ENCODE measurements at places on chromosomes 6 and 20. TPM values are rescaled to one million over a fixed set of nuclear protein-coding genes. Genes with fewer than 3 reads are reported as not detected.
A peak's percentile ranks its signal among the peaks of the same experiment; 100 is the strongest.

LPA gene
- not detected for total RNA-seq

C20orf144 gene
- not detected for total RNA-seq

GLYATL3 gene
- total RNA-seq, result not detected

LY6G5C gene
- total RNA-seq, result 5.0 TPM

LGSN gene
- total RNA-seq, result 1.5 TPM

SLC12A5 gene
- total RNA-seq, result 0.52 TPM

CRISP2 gene
- 4.0 TPM for total RNA-seq

SLC22A7 gene
- not detected for total RNA-seq

RSPO3 gene
- total RNA-seq, result 5.5 TPM

GRCh38 chr6:42375007-42375635, 76.6 kb downstream of the TRERF1 start:
- peaks cover 4% of the 10 kb centered on the region for H3K4me1 ChIP-seq
- H3K27ac ChIP-seq, result no peak overlapping the region
- DNase-seq, result no peak
- no peaks in the 10 kb centered on the region for H3K36me3 ChIP-seq
- H3K27me3 ChIP-seq, result no peaks in the 10 kb centered on the region
- H3K4me3 ChIP-seq, result no peak overlapping the region

GRCh38 chr6:39452306-39453145, 130.0 kb upstream of the KCNK16 start:
- no peaks in the 10 kb centered on the region for H3K36me3 ChIP-seq
- no peaks in the 10 kb centered on the region for H3K27me3 ChIP-seq
- DNase-seq, result no peak
- no peak overlapping the region for H3K27ac ChIP-seq
- no peak overlapping the region for H3K4me3 ChIP-seq

- no peak overlapping the region for H3K4me3 ChIP-seq
- H3K27me3 ChIP-seq, result no peaks in the 10 kb centered on the region
- H3K36me3 ChIP-seq, result peaks cover 31% of the 10 kb centered on the region
These were observed 11.3 kb downstream of the CPNE1 start for GRCh38 chr20:35653430-35653734.

GRCh38 chr20:32970115-32970972, 33.9 kb downstream of the SUN5 start:
- H3K27ac ChIP-seq, result no peak overlapping the region
- H3K27me3 ChIP-seq, result no peaks in the 10 kb centered on the region
- no peak for DNase-seq

- no peak overlapping the region for H3K4me3 ChIP-seq
- no peak overlapping the region for H3K27ac ChIP-seq
- peak; percentile 23 for DNase-seq
- H3K4me1 ChIP-seq, result no peaks in the 10 kb centered on the region
These were observed 262.3 kb downstream of the ZNF217 start for GRCh38 chr20:53331151-53331973.

DNA sequence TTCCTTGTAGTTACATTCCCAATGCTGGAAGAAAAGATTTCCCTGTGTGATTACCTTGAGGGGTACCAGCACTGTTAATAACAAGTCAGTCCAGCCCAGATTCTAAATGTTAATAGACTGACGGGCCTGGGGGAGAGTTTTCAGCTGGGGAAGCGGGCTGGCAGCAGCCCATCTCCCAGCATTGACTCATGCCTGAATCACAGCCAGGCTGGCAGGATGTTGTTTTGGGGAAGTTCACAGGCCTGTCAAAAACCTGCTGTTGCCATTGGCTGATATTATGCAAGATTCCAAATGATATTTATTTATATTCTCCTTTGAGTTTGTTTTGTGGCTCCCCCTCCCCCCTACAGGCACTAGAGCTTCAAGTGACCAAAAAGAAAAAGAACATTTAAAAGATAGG, 213.9 kb upstream of the CNR1 start:
- no peak for DNase-seq
- no peaks in the 10 kb centered on the region for H3K27me3 ChIP-seq
- H3K36me3 ChIP-seq, result no peaks in the 10 kb centered on the region
- H3K4me1 ChIP-seq, result no peaks in the 10 kb centered on the region
- no peak overlapping the region for H3K4me3 ChIP-seq

DNA sequence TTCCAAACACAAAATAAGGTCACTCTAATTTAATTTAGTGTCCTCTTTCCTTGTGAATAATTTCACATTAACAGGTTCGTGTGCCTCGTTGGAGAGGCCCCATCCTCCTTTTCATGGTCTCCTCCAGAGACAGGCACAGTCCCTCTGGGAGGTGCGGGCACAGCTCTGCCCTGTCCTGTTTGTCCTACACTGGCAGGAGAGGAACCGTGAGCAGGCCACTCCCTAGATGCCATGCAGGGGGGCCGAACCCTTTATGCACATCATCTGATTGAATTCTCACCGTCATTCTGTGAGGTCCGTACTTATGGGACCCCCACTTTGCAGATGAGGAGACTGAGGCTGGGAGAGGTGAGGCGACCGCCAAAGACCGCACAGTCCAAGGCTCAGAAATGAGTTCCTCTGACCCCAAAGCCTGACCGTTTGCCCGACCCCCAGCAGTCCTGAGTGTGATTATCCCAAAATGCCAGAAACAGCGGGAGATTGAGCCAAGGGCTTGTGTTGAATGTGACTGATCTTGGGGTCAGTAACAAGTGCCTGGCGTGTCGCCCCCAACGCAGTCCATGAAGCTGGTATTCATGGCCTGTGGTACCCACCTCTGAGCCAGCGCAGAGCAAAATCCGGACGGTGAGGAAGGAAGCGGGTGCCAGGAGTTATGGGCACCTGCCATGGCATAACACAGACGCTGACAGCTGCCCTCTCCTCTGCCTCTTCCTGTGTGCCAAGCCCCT, 43.5 kb downstream of the PMEPA1 start:
- DNase-seq, result no peak
- H3K27me3 ChIP-seq, result no peaks in the 10 kb centered on the region
- H3K4me3 ChIP-seq, result no peak overlapping the region

DNA sequence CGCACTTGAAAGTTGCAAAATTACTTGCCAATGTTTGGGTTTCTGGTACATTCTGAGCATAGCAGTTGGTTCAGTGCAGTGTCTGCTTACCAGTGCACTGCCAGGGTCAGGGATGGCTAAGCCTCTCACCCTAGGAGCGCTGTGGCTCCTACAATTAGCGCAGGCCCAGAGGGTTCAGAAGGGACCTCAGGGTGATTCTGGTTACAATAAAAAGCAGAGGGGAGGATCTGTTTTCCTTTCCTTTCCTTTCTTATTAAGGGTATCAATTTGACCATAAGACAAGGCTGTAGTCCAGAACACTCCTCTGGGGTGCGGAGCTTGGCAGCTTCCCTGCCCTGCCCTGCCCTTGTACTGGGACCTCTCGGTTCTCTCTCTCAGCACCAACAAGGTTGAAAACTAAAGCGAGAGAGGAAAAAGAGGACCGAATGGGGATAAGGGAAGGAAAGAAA, 2.6 kb downstream of the MAFB start:
- H3K27ac ChIP-seq, result no peak overlapping the region
- H3K4me1 ChIP-seq, result peaks cover 3% of the 10 kb centered on the region
- peak overlapping the region; percentile 32 for H3K4me3 ChIP-seq
- DNase-seq, result no peak
- peaks cover 49% of the 10 kb centered on the region for H3K27me3 ChIP-seq

DNA sequence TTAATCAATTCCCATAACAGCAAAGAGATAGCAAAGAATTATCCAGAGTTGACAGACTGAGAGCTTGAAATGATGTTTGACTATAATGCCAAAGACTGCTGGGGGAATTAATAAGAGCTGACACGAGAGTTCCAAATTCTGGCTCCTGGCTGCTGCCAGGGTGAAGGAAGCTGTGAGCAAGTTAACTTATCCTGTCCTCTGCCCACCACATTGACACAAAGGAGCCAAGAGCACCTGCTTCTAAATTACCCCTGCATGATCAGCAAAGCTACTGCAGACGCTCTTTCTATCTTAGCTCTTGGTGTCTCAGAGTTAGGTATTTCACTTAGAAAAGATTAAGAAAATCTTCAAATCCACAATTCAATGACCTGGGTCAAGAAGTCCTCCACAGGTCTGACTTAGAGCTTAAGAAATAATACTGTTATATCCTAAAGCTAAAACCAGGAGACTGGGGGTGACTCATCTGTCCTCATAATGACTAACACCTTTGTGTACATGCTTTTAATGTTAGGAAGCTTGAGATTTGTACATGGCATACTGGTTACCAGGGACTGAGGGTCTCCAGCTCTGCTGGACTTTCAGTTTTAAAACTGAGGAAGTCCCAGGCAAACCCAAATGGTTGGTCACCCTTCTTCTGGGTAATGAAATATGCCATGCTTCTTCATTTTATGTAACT, 13.2 kb upstream of the FRK start:
- DNase-seq, result no peak
- no peak overlapping the region for H3K27ac ChIP-seq
- peaks cover 6% of the 10 kb centered on the region for H3K4me1 ChIP-seq
- no peak overlapping the region for H3K4me3 ChIP-seq
- H3K36me3 ChIP-seq, result no peaks in the 10 kb centered on the region
- H3K27me3 ChIP-seq, result no peaks in the 10 kb centered on the region

DNA sequence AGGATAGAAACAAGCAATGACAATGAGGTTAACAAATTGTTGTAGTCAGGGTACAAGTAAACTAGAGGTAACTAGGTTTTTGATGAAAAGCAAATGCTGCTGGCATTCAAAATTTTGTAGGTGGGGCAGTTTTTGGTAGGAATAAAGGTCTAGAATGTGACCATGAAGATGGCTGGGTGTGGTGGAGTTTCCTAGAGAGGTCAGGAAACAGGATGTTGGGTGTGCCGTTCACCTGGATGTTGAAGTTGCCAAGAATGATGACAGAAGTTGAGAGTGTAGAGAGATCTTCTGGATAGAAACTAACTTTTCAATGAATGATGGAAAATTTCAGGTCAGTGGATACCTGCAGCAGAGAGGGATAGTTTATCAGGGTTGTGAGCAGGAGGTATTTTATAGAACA, 22.7 kb downstream of the MAPK14 start:
- H3K36me3 ChIP-seq, result peaks cover 5% of the 10 kb centered on the region
- no peaks in the 10 kb centered on the region for H3K27me3 ChIP-seq
- H3K4me3 ChIP-seq, result no peak overlapping the region

DNA sequence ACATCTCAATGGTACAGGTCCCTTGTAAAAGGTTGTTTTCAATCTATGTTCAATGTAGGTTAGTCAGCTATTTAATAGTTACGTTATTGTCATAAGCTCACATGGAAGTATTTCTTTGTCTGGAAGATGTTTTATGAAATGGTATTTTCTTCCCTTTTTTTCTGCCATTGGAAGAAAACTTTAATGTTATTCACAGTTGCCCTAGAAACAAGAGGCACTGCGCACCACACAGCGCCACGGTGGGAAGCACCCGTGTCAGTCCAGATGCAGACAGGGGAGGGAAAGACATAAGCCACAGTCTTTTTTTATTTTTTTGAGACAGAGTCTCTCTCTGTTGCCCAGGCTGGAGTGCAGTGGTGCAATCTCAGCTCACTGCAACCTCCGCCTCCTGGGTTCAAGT, 82.1 kb downstream of the GCNT2 start:
- no peak for DNase-seq
- H3K27ac ChIP-seq, result no peak overlapping the region
- H3K4me3 ChIP-seq, result no peak overlapping the region

DNA sequence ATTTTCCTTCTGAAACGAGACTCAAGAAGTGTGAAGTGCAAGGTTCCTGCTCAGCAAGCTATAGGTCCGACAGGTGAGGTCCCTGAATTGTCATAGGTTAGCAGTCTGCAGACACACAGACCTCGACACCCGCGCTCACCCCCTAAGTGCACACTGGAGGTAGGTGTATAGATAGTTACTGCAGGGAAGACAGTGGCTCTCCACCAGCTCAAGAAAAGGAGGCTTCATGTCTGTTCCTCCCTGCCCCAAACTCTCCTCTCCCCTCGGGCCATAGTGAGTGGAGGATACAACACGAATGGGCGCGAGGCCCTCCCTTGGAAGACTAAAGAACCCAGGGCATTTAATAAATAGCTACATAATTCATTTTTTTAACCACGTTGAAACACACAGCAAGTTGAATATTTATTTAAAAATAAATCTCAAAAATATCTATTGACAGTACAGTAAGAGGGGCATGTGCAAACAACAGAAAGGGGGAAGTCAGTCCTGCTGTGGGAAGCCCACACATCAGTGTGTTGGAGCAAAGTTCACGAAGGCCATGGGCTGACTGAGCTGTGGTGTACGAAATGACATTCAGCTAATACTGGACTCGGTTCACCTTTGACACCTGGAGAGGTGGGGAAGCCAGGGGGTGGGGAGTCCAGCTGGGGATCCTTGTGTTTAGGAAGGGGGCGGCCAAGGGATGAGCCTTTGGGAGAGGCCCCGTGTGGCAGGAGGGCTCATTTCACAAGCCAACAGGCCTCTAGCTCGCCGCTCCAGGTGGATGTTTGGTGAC, 10.7 kb downstream of the SPATA2 start:
- H3K27ac ChIP-seq, result no peak overlapping the region
- H3K4me1 ChIP-seq, result no peaks in the 10 kb centered on the region
- no peaks in the 10 kb centered on the region for H3K27me3 ChIP-seq
- H3K36me3 ChIP-seq, result peaks cover 47% of the 10 kb centered on the region
- no peak for DNase-seq
- H3K4me3 ChIP-seq, result no peak overlapping the region

GRCh38 chr6:11744753-11745152, 33.9 kb downstream of the ADTRP start:
- no peaks in the 10 kb centered on the region for H3K36me3 ChIP-seq
- peak; percentile 47 for DNase-seq
- peaks cover 2% of the 10 kb centered on the region for H3K4me1 ChIP-seq
- no peaks in the 10 kb centered on the region for H3K27me3 ChIP-seq

DNA sequence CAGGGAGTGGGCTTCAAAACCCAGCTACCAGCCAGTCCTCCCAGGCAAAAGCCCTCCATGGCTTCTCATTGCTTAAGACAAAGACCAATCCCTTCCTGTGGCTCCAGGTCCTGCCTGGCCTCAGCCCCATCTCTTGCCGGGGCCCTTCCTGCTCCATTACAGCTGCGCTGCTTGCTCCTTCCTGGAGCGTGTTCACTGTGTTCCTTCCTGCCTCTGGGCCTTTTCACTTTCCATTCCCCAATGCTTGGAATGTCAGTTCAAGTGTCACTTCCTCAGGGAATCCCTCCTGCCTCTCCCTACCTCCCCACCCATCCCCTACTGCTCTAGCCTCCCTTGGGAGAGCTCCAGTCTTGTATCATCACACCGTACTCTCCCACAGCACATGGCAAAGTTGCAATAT, 11.1 kb upstream of the ITPR3 start:
- no peaks in the 10 kb centered on the region for H3K36me3 ChIP-seq
- H3K27me3 ChIP-seq, result no peaks in the 10 kb centered on the region
- no peak overlapping the region for H3K4me3 ChIP-seq
- peak overlapping the region; percentile 58 for H3K27ac ChIP-seq

GRCh38 chr6:129598244-129599187, 111.5 kb downstream of the ARHGAP18 start:
- no peak overlapping the region for H3K4me3 ChIP-seq
- H3K27me3 ChIP-seq, result no peaks in the 10 kb centered on the region
- H3K27ac ChIP-seq, result no peak overlapping the region
- no peaks in the 10 kb centered on the region for H3K36me3 ChIP-seq
- H3K4me1 ChIP-seq, result no peaks in the 10 kb centered on the region

DNA sequence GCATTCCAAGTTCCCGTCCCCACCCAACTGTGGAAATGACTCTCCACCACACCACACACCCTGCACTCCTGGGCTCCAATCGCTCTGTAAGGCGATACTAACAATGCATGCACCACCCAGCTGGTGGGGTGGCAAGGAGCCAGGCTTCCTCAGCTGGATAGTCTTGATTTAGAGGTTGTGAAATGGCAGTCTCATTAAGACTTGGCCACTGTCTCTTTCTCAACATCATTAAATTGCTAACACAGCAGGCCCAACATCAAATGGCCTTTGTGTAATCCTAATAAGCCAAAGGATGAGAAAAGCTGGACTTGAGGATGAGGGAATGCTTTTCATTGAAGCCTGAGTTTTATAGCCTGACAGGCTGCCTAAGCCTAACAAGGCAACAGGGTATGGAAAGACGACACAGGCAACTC, 223.7 kb downstream of the GMDS start:
- no peaks in the 10 kb centered on the region for H3K36me3 ChIP-seq
- H3K27ac ChIP-seq, result no peak overlapping the region
- DNase-seq, result peak; percentile 96
- H3K27me3 ChIP-seq, result no peaks in the 10 kb centered on the region
